ENCODE measurements at places on chromosomes 11 and 22.

GRCh38 chr11:32594272-32594671 is 10.6 kb downstream of the EIF3M start:
- DNase-seq, result no peak

GRCh38 chr22:39943953-39944872 is 16.0 kb upstream of the TMA7B start:
- no peak for DNase-seq

GRCh38 chr11:77710358-77710757 is 72.8 kb upstream of the CLNS1A start:
- peak; percentile 27 for DNase-seq

- no peak for DNase-seq
Observed at GRCh38 chr11:116357784-116358544, 414.8 kb downstream of the BUD13 start.

DNA sequence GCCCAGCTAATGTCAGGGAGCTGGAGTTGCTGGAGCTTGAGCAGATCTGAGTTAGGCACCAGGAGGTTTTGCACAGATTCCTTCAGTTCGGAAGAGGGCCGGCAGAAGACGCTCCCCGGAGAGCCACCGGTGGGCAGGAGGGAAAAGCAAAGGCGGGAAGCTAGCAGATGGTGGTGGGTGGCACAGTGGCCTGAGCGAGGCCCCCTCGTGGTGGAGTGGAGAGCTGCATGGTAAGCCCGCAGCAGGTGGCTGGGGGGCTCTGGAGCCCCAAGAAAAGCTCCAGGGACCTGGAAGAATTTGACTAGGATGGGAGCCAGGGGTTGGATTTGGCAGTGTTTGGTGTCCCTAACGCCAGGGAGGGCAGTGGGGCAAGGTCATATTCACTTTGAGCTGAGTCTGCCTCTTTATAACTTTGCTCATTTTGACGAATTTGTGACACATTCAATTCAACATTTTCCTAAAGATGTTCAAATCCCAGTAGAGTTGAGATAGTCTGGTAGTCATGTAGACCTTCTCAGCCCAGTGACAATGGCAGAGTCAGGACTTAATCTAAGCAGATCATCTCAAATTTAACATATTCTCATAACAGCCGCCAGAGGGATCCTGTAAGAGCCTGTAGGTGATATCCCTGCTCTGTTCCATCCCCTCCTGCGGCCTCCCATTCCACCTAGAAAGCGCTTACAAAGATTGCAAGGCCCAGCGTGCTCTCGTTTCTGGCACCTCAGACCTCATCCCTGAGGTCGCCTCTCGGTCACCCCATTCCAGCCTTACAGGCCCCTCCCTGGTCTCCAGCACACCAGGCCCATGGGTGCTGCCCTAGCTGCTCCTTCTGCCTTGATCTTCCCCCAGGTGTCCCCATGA is 57.9 kb downstream of the TRIM29 start:
- no peak for DNase-seq

- DNase-seq, result peak; percentile 79
Observed at GRCh38 chr11:123798513-123799252, 7.5 kb downstream of the OR6M1 start.

GRCh38 chr11:115505175-115505574 is 960 bp upstream of the CADM1 start:
- DNase-seq, result no peak

GRCh38 chr22:49535126-49535525 is 292.5 kb downstream of the BRD1 start:
- DNase-seq, result no peak

DNA sequence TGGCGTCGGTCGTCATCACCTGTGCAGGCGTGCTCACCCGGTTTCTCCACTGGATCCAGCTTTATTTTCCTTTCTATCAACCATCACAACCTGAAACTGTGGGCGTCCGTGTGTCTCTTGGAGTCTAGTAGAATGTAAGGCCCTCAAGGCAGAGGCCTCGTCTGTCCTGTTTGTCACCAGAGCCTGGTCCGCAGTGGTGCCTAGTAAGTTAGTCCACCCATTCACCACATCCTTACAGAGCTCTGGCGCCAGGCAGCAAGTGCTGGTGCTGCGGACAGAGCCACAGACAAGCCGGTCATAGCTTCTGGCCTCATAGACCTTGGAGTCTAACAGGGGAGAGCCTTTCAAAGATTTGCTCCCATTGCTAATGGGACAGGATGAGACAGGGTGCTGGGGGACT is 64.4 kb upstream of the PARVG start:
- no peak for DNase-seq

- DNase-seq, result no peak
Observed at GRCh38 chr11:61564936-61565696, 15.8 kb downstream of the SYT7 start.

DNA sequence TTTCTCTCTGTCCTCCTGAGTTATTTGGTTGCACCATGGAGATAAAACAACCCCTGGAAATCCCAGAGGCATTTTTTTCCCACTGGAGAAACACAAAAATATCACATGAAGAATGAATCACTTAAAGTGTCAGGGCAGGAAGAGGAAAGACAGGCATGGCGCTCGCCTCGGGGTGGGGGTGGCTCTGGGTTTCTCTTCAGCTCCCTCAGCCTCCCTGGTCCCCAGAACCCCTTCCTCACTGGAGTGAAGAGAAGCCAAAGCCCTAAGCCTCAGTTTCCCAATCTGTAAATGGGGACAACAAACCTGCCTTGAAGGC is 938 bp downstream of the SHISAL1 start:
- peak; percentile 90 for DNase-seq
